Right ventricle myocardium superior (tissue), 1 donor: ENCODE measurements at places on chromosomes 7 and 10.

- no peak for DNase-seq
Measured at GRCh38 chr10:58515291-58515941, 2.7 kb downstream of the BICC1 start.

DNA sequence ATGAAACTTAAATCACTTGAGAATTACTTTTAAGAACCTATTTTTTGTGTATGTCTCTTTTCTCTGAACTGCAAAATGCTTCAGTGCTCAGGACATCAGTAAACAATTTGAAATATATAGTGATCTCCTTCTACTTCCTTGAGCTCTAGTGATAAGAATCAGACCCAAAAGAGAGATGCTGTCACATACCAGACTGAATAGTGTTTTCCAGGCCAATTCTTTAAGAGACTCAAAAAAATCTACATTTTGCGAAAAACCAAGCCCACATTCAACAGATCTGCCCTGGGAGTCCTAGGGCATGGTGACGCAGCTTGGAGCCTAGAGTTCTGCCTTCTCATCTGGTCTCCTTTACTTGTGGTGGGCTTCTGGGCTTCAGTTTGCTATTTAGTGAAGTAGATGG is 72.1 kb upstream of the SLC13A1 start:
- no peak for DNase-seq

GRCh38 chr10:13803566-13804554 is 217.1 kb downstream of the PRPF18 start:
- DNase-seq = no peak

GRCh38 chr7:29839921-29840320 is 33.6 kb downstream of the WIPF3 start:
- DNase-seq = no peak

- no peak for DNase-seq
Measured at GRCh38 chr7:138468244-138469123, 8.4 kb downstream of the TRIM24 start.

DNA sequence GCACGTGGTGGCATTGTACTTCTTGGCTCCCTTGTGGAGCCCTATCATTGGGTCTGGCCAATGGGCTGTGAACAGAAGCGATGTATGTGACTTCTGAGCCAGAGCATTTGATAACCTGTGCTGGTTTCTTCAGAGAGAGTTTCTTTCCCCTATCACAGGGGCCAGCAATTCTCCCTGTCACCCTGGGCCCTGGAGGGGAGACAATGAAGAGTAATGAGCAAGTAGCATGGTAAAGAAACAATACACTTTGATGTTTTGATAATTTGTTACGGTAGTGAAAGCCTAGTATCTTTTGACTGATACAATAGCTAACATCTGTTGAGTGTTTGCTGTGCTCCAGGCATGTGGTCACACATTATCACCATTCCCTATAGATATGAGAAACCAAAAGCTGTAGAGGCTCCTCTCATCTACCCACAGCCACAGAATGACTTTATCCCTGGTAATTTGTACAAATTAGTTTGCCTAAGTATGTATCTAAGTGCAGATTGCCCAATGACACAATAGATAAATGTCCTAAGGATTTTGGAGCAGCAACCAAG is 113.4 kb upstream of the SVIL start:
- no peak for DNase-seq

GRCh38 chr7:122942059-122942458 is 53.4 kb downstream of the TAS2R16 start:
- no peak for DNase-seq

DNA sequence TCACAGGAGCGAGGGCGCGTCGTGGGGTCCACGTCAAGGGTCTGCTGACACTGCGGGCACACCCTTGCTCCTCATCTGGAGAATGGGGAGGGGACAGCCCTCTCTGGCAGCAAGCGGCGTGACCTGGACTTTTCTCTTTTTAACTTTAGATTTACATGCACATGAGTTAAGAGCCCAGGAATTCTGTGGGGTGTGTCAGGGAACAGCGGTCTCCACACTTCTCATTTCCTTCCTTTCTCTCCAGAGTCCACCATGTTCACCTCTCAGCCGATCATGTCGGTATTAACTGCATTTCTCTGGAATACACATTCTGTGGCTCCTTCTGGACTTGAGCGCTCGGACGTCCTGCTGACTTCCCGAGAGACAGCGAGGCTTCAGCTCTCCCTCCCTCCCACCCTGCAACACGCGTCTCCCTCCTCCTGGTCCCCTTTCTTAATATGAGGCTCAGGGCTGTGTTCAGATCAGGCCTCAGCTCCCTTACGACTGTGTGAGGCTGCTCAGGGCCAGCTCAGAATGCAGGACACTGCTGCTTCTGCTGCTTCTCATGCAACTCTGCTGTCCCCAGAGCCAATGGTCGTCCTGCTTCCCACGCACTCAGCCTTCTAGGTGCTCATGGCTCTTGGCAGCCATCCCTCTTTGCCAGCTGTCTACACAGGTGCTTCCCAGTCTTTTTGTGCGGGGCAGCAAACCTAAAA is 261.3 kb downstream of the ELFN1 start:
- DNase-seq = no peak

DNA sequence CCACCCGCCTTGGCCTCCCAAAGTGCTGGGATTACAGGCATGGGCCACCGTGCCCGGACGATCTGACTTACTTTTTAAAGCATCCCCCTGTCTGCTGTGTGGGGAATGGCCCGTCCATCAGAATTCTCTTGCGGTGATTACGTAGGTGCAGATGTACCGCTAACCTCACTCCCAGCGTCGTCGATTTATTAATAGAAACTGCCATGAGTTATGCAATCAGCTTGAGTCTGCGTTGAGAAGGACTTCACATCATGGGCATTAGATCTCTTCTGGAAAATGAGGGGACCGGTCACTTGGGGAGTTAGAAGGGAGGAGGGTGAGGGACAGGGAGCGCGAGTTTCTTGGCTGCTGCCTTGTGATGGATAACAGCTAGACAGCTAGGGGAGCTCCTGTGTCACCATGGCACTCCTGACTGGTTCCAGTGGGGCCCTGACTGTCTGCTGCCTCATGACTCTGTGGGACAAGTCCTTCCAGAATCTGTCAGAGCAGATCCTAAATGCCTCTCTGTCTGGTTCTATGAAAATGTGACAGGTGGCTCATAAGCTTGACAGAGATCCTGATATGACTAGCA is 35.2 kb downstream of the POR start:
- DNase-seq = no peak
